Diencephalon (tissue), 1 donor: ENCODE measurements at places on chromosomes 11 and 22. TPM values are rescaled to one million over a fixed set of nuclear protein-coding genes. Genes with fewer than 3 reads are reported as not detected.

Gene OTOG
- total RNA-seq = 0.23 TPM

Gene MIAT
- 125 TPM for total RNA-seq

Gene MPZL2
- total RNA-seq = 1.2 TPM

Gene SYT13
- total RNA-seq = 248 TPM
